ENCODE measurements at places on chromosomes 1 and 21.

DNA sequence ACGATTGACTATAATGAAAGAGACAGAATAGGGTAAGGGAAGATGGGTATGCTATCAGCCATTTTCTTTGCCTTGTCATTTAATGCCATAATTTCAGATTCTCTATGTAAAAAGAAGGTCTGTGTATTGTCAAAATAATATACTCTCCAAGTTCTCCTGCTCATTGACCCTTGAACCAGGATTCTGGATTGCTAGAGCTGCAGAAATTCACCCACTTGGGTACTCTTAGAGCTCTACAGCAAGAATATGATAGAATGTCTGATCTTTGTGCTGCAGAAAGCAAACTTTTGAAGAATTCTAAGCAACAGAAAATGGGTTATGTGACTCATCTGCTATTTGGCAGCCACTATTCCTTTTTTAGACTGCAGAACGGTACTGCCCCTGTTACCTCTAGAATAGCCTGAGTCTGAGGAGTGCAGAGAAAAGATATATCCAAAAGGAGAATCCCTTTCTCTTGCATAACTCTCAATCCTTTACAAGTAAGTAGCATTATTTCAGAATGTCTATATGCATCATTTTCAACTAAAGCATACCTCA is 78.2 kb upstream of the TENT5C start:
- no peak for DNase-seq

DNA sequence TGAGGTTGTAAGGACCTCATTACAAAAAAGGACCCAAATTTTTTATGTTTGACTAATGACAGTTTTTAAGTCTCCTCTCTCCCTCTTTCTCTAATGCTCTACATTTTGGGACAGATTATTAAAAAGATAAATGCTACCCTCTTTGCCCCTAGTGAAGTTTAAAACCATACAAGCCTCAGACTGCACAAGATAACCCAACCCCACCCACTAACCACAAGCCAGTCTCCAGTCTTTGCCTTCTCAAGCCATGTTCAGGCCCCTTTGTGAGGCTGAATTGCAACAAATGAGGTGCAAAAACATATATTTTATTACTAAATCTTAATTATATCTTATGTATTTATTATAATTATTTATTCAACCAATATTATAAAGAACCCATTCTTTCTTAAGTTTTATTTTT is 597.2 kb upstream of the BRINP3 start:
- DNase-seq: no peak

DNA sequence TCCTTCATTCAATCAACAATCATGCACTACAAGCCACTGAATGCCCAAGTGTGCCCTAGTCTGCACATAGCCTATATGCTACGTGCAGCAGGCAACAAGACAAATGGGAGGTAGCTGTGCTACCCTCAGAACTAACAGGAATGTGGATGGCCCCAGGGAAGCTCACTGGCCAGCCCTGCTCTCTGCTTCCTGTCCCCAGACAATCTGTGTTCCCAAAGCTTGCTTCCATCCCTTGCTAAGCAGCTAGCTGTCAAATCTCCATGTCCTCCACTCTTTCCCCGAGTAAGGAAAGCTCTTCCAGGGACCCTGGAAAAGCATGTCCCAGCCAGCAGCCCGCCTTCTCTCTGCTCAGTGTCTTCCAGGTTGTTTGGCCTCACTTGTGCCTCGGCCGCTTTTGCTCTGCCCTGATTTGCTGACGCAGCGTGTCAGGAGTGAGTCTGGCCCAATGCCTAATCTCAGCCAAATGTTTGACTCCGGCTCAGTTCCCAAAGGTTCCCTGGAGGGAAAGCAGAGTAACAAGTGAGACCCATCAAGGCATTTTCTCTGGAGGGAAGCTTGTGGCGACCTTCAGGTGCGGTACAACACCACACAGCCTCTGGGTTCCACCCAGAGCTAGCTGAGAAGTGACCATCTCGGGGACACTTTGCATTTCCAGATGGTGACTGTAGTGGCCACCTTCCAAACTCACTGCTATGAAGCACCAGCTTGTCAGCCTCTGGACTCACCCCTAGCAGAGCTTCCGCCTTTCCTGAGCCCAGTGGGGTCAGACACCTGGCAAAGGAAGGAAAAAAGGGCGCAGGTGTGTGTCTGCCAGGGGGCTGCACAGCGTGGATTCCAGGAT is 243.4 kb downstream of the RHOU start:
- peak; percentile 85 for DNase-seq

GRCh38 chr1:111369177-111369576 is 58.4 kb downstream of the OVGP1 start:
- DNase-seq: no peak

- no peak for DNase-seq
These were observed 99.0 kb upstream of the RUNX3 start for GRCh38 chr1:25028907-25029599.

DNA sequence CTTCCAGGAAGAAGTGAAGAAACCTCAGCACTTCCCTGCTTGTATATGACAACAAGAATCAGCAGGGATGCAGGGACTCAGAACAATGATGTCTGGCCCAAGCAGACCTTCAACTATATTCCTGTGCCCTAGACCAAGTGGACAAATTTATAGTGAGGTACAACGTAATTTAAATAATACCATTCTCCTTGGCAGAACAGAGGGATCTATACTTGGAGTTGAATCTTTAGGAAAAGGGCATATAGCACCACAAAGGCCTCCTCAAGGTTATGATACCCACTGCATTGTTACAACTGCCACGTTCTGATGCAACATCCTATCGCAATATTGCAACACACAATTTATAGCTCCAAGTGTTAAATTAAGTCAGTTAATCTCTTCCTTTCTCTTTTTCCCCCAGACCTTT is 29.1 kb upstream of the GFI1 start:
- DNase-seq: no peak
